NCI-H510A treated with DMSO at 0.1 percent for 48 hours (cell line): ENCODE measurements at places on chromosomes 4 and X.

DNA sequence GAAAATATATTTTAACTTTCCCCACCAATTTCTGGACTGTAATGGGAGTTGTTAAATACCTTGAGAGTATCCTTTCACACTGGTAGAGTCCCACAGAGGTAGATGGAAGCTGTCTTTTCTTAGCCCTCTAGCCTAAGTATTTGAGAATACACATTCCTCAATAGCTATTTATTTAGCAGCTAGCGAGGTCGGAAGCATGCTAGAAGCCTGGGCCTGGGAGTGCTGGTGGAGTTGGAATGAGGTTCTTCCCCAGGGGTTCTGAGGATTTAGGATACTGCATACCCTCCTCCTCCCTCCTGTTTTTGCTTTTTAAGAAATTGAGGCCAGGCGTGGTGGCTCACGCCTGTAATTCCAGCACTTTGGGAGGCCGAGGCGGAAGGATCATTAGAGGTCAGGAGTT lies 999 bp upstream of the KLHL15 start:
- DNase-seq, result no peak

DNA sequence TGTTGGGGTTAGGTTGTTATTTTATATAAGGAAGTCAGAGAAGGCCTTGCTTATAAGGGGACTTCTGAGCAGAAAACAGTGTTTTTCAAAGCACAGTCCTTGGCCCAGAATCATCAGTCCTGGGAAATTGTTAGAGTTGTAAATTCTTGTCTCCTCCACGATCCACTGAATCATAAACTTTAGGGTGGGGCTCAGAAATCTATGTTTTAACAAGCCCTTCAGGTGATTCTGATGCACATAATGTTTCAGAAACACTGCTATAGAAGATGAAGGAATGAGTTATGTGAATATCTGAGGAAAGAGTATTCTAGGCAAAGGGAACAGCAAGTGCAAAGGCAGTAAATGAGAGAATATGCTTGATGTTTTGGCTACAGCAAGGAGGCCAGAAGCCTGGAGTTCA lies 121.8 kb downstream of the COL4A6 start:
- no peak for DNase-seq

DNA sequence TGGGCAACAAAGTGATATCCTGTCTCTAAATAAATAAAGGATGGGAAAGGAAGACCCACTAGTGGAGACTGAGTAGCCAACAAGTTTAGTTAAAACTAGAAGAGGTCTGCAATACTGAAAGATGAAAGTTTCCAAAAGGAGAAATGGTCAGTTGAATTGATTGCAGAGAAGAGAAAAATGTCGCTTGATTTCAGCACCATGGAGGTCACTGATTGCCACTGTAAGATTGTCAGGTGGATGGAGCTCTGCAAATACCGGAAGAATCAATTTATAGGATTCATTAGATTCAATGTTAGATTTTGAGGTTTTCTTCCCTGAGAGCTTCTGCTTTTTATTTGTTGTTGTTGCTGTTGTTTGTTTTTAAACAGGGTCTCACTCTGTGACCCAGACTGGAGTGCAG lies 5.4 kb upstream of the FNIP2 start:
- DNase-seq, result no peak

DNA sequence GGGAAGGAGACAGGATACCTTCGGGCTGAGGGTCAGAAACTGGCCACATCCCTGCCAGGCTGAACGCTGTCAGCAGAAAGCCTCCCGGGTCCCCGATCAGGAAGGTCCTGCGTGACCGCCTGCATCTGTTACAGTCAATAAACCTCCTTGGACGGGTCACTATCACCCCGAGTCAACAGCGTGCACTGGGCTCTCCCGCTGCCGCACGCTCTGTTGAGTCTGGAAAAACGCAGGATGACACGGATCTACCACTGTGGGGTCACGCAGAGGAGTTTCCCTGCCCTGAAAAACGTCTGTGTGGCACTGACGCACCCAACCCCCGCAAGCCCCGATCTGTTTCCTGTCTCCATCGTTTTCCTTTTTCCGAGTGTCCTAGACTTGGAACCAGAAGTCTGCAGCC lies 12.1 kb downstream of the PPP2R3B start:
- DNase-seq, result no peak

GRCh38 chr4:127052742-127053141 lies 580.0 kb upstream of the INTU start:
- DNase-seq, result no peak

- no peak for DNase-seq
Observed at GRCh38 chrX:27840881-27841280, 33.1 kb downstream of the MAGEB10 start.

DNA sequence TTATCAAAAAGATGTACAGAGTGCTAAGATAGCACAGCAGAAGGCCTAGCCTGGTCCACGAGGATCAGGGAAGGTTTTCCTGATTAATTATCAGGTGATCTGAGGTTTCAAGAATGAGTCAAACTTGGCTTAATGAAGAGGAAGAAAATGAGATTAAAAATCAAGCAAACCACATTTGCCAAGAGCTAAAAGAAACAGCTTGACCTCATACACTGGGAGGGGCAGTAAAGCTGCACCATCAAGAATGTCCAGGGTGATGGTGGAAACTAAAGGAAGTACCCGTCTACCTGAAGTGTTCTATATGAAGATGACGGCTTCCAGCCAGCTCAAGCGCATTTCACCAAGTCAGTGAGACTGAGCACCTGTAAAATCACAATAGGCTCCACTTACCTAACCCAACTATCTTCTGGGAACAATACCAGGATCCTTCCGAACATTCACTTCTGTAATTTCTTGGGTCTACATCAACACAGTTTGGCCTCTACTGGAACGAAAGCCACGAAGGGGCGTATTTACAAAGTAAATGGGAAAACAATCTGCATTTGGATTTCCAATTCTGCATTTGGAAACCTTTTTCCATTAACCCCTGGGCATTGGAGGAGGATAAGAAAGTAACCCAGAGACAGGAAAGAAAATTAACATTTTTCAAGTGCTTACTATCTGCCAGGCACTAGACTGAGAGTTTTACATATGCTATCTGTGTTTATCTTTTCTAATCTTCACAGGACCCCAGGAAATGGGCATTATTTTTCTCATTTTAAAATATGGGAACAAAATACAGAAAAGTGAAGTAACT lies 114.0 kb upstream of the DCLK2 start:
- no peak for DNase-seq

GRCh38 chr4:163191999-163192398 lies 25.3 kb upstream of the NAF1 start:
- DNase-seq, result no peak
